ENCODE measurements at places on chromosomes 6 and 20.
A peak's percentile ranks its signal among the peaks of the same experiment; 100 is the strongest.

GRCh38 chr6:4344317-4344899 lies 209.0 kb upstream of the ECI2 start:
- no peak for DNase-seq

GRCh38 chr20:24959591-24960301 lies 10.7 kb downstream of the CST7 start:
- DNase-seq = no peak

DNA sequence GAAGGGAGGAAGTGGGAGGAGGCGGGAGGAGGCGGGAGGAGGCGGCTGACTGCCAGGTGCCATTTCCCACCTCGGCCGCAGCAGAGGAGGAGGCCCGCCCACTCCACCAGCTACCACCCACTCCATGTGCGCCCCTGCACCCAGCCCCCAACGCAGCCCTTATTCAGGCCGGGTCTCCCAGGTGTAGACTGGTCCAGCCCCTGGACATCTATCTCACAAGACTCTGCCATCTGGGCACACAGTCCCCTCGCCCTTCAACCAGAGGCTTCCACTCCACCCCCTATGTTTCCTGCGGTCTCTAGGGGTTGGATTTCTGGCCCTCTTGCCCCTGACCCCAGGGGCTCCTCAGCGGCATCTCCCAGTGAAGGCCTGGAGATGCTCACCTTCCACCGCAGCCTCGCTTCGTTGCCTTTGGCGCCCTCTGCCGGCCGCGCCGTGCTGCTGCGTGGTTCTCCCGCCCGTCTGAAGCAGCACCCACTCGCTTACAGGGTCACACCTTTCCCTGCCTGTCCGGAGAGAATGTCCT lies 32.6 kb upstream of the FAM83D start:
- DNase-seq = peak; percentile 73

DNA sequence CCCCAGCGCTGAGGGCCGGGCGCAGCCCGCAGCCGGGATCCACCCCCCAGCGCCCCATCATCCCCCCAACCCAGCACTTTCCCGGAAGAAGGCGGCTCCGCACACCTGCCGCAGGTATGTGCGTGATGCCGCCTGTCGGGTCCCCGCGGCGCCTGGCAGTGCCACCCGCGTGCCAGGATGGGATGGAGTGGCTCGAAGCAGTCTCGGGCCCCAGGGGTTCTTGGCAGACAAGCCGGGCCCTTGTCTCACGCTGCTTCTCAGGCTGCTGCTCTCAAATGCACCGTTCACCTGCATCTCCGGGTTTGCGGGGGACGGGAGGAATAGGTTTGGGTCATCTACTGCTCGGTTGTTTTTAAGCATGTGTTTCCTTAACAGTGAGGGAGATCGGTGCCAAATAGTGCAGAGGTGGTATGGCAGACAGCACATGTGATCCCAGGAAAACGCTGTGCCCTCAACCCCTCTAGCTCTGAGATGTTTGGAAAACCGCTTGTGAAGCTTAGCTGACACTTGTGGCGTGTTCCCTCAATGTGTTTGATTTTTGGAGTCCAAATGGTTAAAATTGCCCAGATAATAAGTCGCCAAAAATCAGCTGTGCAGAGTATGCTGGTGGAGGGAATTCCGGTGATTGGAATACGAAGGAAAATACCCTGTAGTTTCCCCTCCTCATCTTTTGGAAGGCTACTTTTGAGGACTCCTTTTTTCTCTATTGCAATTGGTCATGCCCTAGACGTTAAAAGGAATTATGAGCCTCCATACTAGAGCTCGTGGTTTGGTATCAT lies 926 bp downstream of the MYLIP start:
- DNase-seq = no peak

GRCh38 chr6:117432273-117432672 lies 6.5 kb upstream of the ROS1 start:
- no peak for DNase-seq

DNA sequence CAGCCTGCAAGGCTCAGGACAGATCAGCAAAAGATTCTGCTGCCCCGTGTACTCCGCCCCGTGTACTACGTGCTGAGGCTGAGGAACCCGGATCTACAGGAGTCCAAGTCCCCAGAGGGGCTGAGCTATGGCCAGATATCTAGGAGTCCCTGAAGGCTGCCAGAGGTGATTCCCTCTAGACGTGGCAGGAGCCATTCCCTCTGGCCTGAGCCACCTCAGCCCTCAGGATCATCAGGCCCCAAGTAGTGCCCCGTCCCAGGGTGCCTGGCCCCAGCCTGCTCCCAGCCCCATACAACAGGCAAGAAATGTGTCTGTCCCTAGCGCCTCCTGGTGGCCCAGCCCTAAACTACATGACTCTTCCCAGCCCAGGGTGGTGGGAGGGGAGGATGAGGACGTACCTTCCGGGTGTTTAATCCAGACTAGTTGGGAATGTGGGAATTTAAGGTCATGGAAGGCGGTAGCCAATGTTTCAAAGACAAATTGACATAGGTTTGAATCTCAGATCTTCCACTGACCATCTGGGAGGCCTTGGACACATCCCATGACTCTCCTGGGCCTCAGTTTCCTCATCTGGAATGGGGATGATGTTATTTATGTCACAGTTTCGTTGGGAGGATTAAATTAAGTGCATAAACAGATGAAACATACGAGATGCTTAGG lies 49.4 kb upstream of the PTPN1 start:
- DNase-seq = peak; percentile 69

- no peak for DNase-seq
Measured at GRCh38 chr6:81446509-81446908, 306.0 kb downstream of the TENT5A start.

DNA sequence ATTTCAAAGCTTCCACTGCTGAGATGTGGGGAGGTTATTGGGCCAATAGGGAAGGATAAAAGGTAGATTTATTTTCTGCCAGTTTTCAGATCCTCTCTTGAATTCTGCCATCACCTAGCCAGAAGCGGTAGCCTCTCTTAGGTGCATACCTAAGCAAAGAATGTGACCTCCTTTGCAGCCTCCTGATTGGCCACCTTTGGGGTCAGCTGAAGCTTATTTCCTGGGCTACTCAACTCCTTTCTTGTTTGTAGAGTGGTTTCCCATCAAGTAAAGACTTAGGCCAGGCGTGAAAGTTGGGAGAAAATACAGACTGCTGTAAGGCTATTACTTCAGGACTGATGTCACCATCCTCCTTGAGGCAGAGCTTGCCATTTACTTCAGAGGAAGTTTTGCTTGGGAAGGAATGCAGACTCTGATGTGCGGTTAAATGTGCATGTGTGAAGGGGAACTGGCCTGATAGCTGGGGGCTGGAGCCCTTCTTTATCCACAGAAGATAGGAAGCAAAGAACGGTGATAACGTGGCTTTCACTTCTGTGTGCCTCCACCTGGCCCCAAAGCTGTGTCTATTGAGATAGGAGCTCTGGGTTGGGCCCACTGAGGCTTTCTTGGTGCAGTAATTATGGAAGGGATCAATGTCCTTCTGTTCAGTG lies 70.1 kb downstream of the TRMT11 start:
- no peak for DNase-seq

- DNase-seq = no peak
Measured at GRCh38 chr6:139452148-139452876, 77.9 kb upstream of the CITED2 start.

DNA sequence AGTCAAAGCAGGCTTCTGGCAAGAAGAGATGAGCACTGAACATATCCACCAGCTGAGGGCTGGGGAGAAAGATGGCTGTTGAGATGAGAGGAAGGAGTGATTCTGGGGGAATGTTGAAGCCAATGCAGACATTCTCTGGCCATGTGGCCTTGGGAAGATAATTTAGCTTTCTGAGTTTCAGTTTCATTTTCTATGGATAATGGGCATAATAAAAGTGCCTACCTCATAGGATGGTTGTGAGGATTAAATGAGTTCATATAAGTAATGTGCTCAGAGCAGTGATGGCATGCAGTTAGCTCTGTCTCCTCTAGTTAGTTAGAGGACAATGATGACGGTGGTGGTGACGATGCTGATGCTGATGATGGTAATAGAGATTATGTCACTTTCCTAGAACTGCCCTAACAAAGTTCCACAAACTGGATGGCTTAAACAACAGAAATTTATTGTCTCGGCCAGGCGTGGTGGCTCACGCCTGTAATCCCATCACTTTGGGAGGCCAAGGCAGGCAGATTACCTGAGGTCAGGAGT lies 18.5 kb upstream of the KCNK5 start:
- no peak for DNase-seq

GRCh38 chr20:54122681-54123586 lies 50.9 kb downstream of the CYP24A1 start:
- DNase-seq = no peak

GRCh38 chr6:168989421-168989820 lies 264.2 kb downstream of the THBS2 start:
- DNase-seq = no peak

DNA sequence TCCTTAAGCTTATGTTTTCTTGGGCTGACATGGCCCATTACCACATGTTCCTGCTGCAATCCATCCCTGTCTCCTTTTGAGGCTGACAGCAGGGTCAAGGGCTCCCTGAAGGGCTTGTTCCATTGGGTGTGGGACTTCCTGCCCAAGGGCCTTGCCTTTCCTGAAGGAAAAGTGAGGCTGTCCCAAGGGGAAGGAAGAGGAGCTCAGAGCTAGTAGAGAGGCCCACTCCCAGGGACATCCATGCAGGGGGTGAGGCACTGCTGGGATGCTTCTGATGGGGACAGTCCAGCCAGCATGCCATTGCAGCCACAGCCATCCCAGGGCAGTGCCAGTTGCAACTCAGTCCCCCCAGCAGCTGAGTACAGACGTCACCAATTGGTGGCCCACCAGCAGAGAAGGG lies 138.4 kb upstream of the FOXA2 start:
- DNase-seq = no peak
